Caudate nucleus (tissue), 63 donors: ENCODE measurements at places on chromosomes 16 and 17.

GRCh38 chr16:17404941-17405689 is 65.6 kb downstream of the XYLT1 start:
- DNase-seq = peak; percentile 93

- DNase-seq = no peak
Observed at GRCh38 chr17:18070861-18071340, 16.8 kb upstream of the DRG2 start.

DNA sequence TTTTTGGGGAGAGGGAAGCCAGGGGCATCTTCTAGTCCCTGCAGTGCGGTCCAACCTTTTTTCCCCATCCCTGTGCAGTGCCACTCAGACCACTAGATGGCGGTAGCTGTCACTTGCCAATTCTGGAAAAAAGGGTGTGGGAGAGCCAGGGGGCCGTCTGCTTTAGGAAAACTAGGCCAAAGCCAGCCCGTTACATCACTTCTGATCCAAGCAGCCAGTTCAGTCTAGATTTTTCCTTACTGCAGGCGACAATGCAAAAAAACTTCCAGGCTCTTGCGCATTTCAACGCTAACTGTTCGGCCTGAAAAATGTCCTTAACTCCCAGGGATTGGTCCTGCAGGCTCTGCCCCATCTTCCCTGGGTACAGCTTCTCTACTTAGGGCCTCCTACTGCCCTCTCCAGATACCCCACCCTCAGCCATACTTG is 69.2 kb upstream of the CES5A start:
- peak; percentile 52 for DNase-seq

DNA sequence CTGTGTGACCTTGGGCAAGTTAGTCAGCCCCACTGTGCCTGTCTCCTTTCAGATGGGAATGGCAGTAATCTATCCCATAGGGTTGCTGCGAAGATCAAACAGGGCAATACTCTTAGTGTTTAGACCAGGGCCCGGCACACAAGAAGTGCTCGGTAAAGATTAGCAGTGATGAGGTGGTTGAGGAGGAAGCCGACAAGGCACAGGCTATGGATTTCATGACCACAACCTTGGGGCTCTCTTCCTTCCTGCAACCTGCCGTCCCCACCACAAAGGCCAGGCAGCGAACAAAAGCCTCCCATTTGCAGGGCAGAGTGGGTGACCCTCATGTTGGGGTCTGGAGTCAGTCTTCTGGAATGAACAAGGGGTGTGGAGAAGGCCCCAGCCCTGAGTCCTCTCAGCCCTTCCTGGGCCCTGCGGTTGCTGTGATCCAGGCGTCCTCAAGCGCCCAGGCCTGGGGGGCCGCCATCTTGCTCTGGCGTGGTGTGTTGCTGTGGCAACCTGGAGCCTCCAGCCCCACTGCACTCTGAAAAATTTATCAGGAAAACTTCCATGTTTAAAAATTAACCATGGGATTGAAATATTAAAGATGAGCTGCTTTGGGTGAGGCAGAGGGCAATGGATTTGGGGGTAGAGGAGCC is 9.8 kb downstream of the ADAM11 start:
- DNase-seq = no peak

DNA sequence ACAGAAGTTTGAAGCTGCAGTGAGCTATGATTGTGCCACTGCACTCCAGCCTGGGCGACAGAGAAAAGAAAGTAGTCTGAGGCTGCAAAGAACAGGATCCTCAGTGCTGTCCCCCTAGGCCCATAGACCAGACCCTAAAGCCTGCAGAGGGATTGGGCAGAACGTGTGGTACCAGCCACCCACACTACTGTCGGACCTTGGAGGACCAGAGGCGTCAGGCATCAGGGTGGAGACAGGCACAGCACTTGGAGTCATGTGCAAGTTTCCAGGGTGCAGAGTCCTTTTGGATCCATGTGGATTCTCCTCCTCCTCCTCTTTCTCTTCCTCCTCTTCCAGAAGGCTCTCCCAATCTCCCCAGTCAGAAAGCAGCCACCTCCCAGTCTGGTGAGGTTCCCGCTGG is 2.2 kb downstream of the SDR42E2 start:
- DNase-seq = no peak

DNA sequence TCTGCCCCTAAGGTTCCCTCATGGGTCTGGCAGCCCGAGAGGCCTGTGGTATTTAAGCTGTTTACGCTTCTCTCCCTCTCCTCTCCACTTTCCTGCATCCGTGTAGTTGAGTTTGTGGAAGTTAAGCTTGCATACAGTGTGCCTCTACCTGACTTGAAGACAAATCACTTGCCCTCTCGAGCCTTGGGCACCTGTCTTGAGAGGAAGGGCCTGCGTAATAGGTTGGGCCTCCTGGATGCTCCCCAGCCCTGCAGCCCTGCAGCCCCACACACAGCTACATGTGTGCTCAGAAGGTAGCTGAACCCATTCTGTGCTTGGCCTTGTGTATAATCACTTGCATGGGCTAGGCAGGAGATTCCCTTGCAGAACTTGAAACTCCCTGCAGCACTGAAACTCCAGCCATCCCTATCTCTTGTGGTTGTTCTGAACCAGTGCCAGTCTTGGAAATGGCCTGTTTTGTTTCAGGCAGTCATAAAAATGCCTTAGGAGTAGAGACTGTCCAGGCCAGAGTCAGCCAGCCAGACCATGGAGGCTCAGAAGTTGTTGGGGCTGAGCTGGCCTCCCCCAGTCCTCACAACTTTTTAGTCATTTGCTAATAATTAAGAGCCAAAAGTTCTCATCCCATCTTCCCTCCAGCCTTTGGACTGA is 134.6 kb downstream of the CLEC16A start:
- no peak for DNase-seq

DNA sequence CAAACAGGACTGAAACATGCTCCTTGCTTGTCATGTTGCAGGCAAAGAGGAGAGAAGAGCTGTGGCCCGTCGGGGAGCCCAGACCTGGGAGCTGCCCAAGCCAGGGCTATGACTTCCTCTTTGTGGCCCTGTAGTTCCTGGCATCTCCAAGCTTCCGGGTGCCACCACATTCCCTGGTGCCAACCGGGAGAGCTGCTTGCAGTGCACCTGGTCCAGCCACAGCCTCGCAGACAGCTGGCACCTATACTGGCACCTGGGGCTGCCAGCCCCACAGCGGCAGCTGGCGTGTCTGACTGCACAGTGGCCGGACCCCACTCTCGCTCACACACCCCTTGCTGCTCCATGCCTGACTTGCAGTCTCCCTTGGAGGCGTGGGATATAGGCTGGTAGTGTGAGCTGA is 37.1 kb upstream of the FOXJ1 start:
- DNase-seq = no peak

GRCh38 chr17:72555052-72555451 is 434.2 kb downstream of the SOX9 start:
- no peak for DNase-seq

DNA sequence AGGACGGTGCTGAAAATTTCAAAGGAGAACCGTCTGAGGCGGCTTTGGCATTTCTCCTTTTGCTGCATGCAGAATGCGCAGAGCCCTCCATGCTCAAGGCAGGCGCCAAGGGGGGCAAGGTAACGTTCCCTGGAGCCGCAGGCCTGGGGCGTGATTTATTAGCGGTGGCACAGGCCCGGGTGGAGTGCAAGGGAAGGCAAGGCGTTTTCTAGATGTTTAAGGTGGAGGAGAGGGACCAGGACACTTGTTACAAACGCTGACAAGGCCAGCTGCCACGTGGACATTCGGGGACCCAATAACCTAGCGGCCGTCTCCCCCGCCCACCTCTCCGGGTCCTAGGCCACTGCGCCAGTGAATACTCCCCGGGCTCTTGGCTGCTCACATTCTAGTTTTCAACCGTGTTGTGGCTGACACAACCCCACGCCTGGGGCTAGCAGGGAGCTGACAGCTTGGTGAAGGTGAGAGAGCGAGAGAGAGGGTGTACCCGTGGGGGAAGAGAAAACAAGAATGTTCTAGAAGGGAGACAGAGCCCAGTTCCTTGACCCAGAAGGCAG is 250.1 kb downstream of the C16orf95 start:
- DNase-seq = no peak

GRCh38 chr17:4152471-4152870 is 9.5 kb downstream of the CYB5D2 start:
- no peak for DNase-seq

DNA sequence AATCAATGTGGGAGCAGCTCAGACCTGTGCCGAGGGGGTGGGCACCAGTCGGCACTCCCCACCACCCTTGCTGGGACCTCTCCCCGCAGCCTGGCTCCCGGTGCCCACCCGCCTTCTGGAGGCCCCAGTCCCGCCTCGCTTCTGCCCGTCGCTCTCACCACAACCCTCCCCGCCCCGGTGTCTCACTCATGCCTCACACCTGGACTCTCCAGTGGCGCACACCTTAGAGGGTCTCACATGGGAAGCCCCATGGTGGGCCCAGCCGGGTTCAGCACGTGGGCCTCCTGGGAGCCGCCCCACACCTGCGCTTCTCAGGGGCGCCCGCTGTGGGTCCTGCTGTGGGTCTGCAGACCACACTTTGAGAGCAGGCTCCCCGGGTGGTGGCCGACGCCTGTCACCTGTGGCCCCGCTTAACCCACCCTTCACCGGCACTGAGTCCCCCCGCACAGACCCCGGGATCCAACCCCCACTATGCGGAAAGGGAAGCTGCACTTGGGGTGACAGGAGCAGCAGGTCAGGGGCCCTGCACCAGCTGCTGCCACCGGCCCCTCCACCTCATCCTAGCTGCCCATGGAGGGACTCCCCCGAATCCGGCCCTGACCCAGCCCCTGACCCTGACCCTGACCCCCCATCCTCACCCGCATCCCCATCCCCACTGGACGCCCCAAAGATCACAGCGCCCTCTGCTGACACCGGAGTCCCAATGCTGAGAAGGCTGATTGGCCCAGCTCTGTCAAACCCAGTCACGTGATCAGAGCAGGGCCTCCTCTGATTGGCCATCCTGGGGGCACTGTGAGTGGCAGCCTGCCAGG is 27.4 kb upstream of the SLC38A10 start:
- no peak for DNase-seq

GRCh38 chr17:76082326-76083251 is 3.6 kb downstream of the ZACN start:
- DNase-seq = no peak

DNA sequence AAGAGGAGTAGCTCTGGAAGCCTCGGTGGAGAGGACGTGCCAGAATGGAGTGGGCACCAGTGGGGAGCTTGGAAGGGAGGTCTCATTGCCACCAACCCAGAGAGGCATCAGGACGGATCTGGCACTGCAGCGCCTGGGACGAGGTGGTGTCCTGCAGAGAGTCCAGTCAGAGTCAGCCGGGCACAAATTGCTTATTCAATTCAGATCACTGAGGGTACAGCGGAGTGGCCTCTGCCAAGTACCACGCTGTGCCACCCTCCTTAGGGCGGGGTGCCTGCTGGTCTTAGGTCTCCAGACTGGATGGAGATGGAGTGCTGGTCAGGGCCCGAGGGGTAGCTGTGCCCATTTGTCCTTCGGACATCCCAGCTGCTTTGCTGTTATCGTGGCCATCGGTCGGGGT is 18.9 kb upstream of the SPPL2C start:
- peak; percentile 51 for DNase-seq

DNA sequence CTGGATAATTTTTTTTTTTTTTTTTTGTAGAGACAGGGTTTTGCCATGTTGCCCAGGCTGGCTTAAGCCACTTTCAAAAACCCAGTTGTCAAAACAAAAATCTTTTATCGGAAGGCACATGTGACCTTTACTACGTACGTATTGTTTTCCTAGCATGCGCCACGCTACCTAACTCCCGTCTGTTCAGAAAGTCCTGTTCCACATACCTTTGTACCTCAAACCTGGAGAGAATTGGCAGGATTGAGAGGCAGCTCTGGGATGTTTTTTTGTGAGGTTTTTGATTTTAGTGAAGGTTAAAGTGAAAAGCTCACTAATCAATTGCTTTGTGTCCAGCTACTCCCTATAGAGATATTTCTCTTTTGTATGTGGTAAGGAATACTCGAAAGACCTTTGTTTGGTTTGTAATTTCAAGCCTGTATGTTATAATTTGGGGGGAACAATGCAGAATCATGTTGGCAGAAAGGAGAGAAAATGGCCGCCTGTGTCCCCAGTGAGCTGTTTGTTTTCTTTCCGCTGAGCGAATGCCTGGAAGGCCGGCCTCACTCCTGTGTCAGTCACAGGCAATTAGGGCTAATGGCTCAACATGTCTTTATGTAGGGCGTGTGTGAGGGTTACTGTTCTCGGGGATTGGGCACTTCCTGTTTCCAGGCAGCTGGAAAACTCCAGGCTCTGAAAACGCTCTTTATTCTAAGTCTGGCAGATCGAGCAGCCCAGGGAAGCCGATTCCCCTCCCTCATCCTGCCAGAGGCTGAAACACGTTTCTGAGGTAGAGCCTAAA is 60.8 kb upstream of the CLEC18A start:
- DNase-seq = peak; percentile 59

DNA sequence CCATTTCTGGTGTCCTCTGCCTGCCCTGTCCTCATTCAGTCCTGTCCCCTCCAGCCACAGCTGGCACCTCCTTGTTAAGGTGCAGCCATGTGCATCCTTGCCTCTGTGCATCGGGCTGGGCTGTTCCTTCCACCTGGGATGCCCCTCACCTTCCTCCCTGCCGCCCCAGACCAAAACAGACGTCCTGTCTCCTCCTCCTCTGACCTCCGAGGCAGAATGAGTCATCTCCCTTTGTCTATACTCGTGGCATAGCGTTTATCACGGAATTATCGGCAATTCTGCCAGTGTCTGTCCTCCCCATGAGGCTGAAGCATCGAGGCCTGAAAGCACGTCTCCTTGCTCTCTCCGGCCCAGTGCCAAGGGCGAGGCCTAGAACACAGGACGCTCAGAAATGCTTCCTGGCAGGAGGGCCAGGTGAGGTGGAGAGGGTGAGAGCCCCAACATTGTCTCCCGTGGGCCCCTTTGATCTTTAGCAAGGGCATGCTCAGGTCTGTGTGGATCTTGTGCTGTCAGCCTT is 4.6 kb downstream of the RAI1 start:
- DNase-seq = no peak

GRCh38 chr16:85974428-85975375 is 75.7 kb downstream of the IRF8 start:
- no peak for DNase-seq

- DNase-seq = no peak
Observed at GRCh38 chr17:17824783-17825614, 11.8 kb downstream of the SREBF1 start.

DNA sequence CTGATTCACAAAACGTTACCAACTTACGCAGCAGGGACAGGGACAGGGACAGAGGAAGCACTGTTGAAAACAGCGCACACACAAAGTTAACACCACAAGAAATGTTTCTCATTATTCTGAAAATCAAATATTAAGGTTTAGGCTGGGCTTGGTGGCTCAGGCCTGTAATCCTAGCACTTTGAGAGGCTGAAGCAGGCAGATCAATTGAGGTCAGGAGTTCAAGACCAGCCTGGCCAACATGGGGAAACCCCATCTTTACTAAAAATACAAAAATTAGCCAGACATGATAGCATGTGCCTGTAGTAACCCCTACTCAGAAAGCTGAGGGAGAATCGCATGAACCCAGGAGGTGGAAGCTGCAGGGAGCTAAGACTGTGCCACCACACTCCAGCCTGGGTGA is 4.2 kb downstream of the CYTH1 start:
- no peak for DNase-seq

GRCh38 chr17:78396441-78397337 is 18.2 kb downstream of the PGS1 start:
- no peak for DNase-seq

GRCh38 chr16:75011634-75012307 is 12.9 kb downstream of the ZNRF1 start:
- DNase-seq = peak; percentile 9

- DNase-seq = no peak
Observed at GRCh38 chr17:83083368-83084201, 4.2 kb downstream of the METRNL start.
